ENCODE measurements at places on chromosomes 7 and 10.

DNA sequence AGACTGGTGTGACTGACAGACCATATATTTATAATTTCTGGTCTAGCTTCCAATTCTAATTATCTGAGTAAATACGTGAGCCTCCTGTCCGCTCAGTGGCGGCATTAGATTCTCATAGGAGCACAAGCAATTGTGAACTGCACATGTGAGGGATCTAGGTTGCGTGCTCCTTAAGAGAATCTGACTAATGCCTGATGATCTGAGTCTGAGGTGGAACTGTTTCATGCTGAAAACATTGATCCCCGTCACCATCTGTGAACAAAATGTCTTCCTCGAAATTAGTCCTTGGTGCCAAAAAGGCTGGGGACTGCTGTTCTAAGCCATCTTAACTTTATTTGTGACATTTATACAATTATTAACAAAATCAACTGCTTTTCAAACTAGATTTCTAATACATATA, 164.7 kb upstream of the MEOX2 start:
- no peak for DNase-seq

DNA sequence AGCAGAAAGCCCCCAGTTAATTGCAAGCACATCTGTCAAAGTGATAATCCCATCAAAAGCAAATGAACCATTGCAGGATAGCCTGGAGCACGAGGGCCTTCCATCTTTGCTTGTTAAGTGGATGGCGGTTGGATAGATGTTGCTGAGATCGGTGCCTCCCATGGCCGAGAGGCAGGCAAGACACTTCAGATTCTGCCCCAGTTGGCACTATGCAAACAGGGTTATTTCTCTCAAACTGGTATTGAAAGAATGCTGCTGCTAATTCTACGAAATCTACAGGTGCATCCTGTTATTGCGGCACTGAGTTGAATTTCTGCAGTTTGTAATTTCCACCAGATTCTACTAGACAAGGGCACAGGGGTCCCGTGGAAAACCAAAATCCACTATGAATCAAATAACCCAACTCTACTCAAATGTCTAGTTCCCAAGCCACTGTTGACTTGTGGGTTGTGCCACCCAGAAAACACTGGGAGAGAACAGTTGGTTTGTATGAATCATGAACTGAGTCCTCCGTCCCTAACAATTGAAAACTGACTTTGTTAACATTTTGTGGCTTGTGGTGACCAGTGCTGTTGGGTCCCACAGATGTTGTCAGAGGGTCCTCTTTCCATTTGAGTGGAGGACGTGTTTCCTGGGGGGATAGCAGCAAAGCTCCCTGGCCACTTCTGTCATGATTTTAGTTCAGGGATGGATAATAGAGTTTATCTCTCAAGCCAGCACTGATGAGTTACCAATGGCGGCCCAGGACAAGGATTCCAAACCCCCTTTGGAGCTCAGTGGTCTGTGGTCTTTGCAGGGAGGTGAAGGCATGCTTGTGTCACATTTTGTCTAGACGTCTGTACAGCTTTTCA, 7.1 kb upstream of the IL2RA start:
- DNase-seq, result no peak

DNA sequence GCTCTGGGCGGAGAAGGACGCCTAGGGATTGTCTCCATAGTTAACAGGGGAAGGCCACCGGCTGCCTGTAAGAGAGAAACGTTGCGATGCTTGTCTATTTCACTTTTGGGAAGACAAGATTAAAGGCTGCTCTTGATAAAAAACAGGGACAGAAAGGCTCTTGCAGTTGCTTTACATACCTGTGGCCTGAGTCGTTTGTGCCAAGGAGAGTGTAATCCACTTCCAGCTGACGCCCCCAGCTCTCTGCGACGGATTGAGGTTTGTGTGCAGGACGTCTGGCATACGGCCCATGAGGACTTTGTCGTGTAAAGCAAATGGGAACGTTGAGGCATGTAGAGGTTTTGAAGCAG, 1.1 kb downstream of the MAP3K8 start:
- no peak for DNase-seq

DNA sequence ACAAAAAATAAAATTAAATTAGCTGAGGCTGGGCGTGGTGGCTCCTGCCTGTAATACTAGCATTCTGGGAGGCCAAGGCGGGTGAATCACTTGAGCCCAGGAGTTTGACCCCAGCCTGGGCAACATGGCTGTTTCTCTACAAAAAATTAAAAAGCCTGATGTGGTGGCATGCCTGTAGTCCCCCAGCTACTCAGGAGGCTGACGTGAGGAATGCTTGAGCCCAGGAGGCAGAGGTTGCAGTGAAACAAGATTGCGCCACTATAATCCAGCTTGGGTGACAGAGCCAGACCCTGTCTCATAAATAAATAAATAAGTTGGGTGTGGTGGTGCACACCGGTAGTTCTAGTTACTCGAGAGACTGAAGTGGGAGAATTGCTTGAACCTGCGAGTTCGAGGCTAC, 65.1 kb downstream of the GNA12 start:
- DNase-seq, result no peak

- DNase-seq, result no peak
Observed at GRCh38 chr10:133100706-133101415, 13.1 kb downstream of the ADGRA1 start.

GRCh38 chr10:127021801-127022200, 116.6 kb downstream of the DOCK1 start:
- no peak for DNase-seq

Measured in CD4-positive, alpha-beta T cell (primary cell).